ENCODE measurements at places on chromosomes 5 and 9.
A peak's percentile ranks its signal among the peaks of the same experiment; 100 is the strongest.

- H3K27ac ChIP-seq: peak overlapping the region; percentile 63
- peaks cover 30% of the 10 kb centered on the region for H3K4me1 ChIP-seq
- no peaks in the 10 kb centered on the region for H3K27me3 ChIP-seq
Measured at GRCh38 chr9:137410891-137411249, 12.1 kb downstream of the EXD3 start.

DNA sequence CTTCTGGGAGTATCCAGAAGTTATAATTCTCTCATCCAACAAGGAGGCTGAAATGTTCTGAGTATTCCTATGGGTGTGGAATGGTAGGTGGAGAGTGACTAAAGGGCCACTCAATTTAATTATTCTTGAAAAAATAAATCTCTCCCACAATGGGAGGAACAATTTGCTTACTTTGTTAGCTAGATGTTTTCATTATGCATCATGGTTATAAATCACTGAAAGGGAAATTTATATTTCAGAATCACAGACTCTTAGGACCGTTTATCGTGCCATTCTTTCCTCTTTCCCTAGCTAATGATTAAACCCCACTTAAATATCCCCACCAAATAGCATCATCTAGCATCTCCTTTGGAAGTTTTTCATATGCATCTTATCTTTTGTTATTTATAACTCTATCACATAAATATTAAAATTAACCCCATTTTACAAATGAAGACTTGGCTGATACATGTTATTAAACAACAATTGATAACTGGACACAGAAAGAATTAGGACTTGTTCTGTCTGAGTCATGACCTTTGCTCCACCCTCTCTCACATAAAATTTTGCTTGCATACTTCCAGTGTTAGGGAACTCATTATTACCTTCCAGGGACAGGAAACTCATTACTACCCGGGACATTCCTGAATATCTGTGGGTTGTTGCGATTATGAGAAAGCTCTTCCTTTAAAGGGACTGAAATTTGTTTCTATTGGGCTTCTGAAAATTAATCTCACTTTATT is 94.9 kb upstream of the NMUR2 start:
- H3K27me3 ChIP-seq: no peaks in the 10 kb centered on the region
- no peaks in the 10 kb centered on the region for H3K4me1 ChIP-seq
- DNase-seq: no peak
- H3K27ac ChIP-seq: no peak overlapping the region
- no peak overlapping the region for H3K4me3 ChIP-seq

DNA sequence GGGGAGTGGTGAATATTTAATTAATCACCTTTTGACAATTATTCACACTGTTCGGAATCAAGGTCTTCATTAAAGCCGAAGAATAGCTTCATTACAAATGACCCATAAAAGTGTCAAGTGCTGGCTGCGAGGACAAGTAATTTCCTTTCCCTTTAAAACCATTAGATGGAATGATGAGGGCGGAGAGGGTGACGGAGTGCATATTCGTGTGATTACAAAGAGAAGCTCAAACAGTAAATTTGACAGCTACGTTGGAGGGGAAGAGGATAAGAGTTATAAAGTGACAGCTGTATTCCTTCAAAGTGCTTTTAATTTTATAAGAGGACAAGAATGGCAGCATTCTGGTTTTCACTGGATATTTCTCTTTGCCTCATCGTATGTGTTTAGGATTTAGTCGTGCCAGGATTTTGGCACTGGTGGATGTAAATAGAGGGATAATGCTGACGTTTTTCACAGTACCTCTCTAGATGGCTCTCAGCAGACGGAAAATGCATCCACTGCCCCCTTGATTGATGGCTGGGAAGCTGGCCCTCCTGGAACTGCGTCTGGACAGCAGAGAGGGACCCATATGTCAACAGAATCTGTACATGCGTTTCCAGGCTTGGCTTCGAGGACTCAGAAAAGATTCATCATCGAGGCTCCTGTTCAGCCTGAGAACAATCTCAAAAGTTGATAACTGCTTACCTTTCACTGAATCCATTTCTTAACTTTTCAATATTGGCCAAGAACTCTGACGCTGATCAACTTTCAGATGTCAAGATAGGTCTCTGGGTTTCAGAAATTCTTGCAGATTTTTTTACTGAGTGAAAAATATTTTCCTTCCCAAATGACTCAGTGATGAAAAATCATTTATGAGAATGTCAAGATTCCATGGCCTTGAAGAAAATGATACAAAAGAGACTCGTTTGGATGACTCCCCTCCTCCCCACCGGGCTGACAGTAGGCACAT is 50.4 kb upstream of the IRX2 start:
- H3K27me3 ChIP-seq: no peaks in the 10 kb centered on the region
- no peak overlapping the region for H3K4me3 ChIP-seq
- H3K36me3 ChIP-seq: no peaks in the 10 kb centered on the region

DNA sequence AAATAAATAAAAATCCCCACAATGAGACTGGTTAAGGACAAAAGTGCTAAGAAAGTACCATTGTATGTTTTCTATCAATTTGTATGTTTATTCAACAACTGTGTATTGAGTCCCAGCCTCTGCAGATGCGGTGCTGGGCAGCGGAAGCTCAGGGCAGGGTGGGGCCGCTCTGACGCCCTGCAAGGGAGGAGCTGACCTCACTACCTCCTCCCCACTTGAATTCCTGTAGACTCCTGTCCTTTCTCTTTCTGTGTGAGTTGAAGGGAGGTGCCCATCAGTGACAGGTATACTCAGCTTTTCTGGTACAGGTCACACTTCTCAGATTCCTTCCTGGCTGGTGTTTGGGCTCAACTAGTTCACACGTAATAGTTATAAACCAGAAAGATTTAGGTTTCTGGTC is 27.0 kb downstream of the ANGPTL2 start:
- peak; percentile 43 for DNase-seq
- no peaks in the 10 kb centered on the region for H3K36me3 ChIP-seq
- H3K27ac ChIP-seq: no peak overlapping the region

- no peaks in the 10 kb centered on the region for H3K27me3 ChIP-seq
- peak within 1 kb of the TSS; percentile 52 for H3K4me3 ChIP-seq
- no peak within 1 kb of the TSS for H3K27ac ChIP-seq
- H3K36me3 ChIP-seq: no peaks in the 10 kb centered on the region
- peak; percentile 85 for DNase-seq
- peaks cover 7% of the 10 kb centered on the region for H3K4me1 ChIP-seq
Measured at GRCh38 chr9:130172161-130172857, at the start of gene NCS1. TSS of gene NCS1 (plus strand) at chr9:130172404. CDS start at chr9:130172664, 260 bp downstream.
